ENCODE measurements at places on chromosomes 12 and 14. TPM values are rescaled to one million over a fixed set of nuclear protein-coding genes. Genes with fewer than 3 reads are reported as not detected.

DNA sequence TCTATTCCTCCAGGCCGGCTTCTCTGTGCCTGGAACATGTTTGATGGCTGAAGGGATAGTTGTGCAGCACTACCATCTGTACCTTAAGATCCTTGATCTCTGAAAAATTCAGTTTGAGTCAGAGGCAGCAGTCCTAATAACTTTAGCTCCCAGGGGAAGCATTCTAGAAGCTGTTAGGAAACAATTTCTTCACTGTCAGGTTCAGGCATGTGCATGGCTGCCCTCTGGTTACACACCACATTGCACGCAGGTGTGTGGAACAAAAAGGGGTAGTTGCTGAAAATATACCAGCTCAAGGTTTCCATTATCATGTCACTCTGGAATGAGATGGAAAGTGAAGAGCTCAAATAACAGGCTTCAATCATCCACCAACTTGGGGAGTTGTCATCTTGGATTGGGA lies 80.1 kb downstream of the CHST11 start:
- DNase-seq, result peak; percentile 70

LRRC43 gene
- total RNA-seq, result under 0.01 TPM

- peak; percentile 29 for DNase-seq
These were observed 454.2 kb downstream of the AEBP2 start for GRCh38 chr12:19893514-19893913.

DNA sequence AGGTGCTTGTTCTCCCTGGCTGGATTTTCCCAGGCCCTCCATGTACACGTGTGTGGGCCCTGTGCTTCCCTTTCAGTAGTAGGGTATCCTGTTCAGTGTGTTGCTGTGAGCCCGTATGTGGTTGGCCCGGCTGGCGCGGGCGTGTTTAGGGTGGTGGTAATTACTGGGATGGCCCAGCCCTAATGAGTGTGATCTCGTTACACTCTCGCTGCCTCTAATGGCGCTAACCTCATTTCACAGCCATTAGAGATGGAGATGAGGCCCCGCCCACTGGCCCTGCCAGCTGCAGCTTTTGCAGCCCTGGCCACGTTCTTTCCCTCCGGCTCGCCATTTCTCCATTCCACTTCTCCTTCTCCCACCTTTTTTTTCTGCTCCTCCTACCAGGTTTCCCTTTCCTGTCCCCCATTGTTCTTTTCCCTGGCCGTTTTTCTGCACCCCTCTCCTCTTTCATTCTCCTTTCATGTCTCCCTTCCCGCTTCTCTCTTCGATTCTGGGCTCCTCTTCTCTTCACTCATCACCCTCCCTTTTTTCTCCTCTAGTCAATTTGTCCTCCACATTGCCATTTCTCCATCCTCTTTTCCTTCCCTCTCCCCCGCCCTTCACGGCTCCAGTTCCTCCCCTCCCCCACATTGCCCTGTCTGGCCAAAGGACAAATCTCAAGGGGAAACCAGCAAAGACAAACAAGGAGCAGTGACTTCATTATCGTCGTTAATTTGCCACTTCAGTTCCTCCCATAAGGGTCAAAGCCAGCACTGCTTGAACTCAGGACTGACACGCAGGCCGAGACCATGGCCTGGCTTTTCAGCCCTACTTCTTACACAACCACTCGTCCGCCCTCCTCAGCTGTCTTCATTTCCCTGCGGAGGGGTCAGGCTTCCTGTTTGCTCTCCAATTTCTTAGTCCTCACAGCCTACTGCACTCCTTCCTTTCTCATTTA lies 6.8 kb downstream of the ZFHX2 start:
- no peak for DNase-seq

BAG5 gene
- 41.5 TPM for total RNA-seq

GRCh38 chr14:81268016-81268416 lies 47.3 kb upstream of the GTF2A1 start:
- peak; percentile 25 for DNase-seq

ACOT6 gene
- not detected for total RNA-seq

- no peak for DNase-seq
These were observed 6.8 kb downstream of the IFI27L1 start for GRCh38 chr14:94087891-94088290.

DBX2 gene
- total RNA-seq, result not detected

GRCh38 chr12:81597928-81598604 lies 161.1 kb downstream of the PPFIA2 start:
- DNase-seq, result no peak

MMP19 gene
- total RNA-seq, result 0.53 TPM
